ENCODE measurements at places on chromosomes 12 and 14. TPM values are rescaled to one million over a fixed set of nuclear protein-coding genes. Genes with fewer than 3 reads are reported as not detected.

Gene PAH
- total RNA-seq, result not detected

Gene MFAP5
- 3.9 TPM for total RNA-seq

- DNase-seq, result peak; percentile 66
Measured at GRCh38 chr12:1830981-1831963, 10.9 kb downstream of the LRTM2 start.

DNA sequence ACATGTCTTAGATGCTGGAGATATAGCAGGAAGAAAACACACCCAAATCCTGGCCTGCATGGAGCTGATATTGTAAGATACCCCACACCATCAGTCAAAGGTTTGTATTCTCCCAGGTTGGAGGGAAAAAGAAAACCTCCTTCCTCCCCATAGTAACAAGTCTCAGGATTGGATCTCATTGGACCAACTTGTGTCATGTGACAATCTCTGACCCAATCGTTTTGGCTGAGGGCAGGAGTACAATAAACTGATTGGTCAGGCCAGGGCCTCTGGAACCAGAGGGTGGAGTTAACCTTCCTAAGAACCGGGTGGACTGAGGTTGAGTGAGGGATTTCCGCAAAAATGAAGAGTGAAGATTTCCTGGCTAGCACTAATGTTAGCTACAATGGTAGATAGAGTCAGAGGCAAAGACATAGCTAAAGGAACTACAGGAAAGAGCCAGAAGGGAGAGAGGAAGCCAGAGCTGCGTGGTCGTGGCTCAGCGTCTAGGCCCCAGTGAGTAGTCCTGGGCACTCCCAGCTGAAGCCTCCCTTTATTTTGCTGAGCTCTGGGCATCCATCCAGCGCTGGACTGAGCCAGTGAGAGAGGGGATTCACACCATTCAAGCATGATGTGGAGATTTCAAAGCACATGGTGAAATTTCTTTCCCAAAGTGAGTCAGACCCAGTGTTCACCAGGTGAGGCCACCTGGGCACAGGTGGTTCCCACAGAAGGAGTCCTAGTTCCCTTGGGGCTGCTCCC, 219.9 kb downstream of the AACS start:
- peak; percentile 34 for DNase-seq

Gene CLEC4D
- not detected for total RNA-seq

- no peak for DNase-seq
Measured at GRCh38 chr14:86673523-86673969, 1143.6 kb downstream of the FLRT2 start.

Gene STYK1
- 1.0 TPM for total RNA-seq

DNA sequence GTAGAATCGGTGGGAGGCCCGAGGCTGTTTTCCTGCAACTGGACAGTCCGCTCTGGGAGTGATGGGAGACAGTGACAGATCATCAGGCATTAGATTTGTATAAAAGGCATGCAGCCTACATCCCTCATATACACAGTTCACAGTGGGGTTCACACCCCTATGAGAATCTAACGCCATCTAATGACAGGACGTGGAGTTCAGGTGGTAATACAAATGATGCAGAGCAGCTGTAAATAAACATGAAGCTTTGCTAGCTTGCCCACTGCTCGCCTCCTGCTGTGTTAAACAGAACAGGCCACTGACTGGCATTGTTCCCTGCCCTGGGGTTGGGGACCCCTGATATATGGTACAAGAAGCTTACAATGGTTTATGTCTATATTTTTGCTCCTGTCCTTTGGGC, 179.0 kb downstream of the LRFN5 start:
- peak; percentile 23 for DNase-seq

DNA sequence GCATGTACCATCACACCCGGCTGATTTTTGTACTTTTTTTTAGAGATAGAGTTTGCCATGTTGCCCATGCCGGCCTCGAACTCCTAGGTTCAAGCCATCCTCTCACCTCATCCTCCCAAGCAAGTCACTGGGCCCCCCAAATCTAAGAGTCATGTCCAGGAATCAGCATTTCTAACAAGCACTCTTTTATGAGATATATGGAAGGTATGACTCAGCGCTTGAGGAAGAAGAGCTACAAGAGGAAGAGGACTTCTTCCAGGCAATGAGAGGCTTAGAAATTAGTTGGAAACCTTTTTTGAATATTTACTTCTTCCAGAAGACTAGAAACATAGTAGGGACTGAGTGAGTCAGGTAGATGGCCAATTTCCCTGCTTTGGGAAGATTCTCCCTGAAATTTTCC, 114.5 kb downstream of the HMGA2 start:
- DNase-seq, result no peak

GRCh38 chr12:9361879-9362326, 153.7 kb upstream of the PZP start:
- no peak for DNase-seq

DNA sequence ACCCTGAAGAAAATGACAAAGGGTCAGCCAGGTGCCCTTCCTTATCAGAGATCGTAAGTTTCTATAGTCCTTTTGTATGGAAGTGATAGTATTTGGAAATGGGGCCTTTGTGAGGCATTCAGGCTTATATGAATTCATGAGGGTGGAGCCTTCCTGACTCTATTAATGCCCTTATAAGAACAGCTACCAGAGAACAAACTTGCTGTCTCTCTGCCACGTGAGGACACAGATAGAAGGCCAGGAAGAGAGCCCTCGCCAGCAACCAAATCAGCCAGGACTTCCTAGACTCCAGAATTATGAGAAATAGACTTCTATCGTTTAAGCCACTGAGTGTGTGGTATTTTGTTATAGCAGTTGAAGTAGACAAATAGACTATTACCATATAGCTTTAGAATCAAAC, 36.7 kb downstream of the TRMT5 start:
- no peak for DNase-seq

DNA sequence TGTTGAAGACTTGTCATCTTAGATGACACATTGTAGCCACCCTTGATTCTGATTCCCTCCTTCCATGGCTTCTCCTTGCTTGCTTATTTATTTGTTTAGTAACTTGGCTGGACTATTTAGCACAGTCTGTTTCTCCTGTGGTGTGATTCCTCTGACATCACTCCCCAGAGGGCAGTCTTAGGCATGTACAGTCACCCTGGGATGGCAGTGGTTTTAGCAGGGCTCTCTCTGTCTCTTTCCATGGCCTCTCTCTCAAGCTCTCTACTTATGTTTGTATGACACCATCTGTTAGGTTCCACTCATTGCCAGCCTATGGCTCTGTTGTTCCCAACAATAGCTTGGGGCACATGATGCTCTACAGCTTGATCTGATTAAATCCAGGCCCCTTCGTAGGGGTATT, 158.3 kb downstream of the ADGRD1 start:
- peak; percentile 64 for DNase-seq

- no peak for DNase-seq
Measured at GRCh38 chr14:30698463-30698862, 76.3 kb downstream of the SCFD1 start.

Gene FZD10
- total RNA-seq, result 0.17 TPM

GRCh38 chr12:112564160-112564784, 145.5 kb downstream of the PTPN11 start:
- DNase-seq, result no peak

DNA sequence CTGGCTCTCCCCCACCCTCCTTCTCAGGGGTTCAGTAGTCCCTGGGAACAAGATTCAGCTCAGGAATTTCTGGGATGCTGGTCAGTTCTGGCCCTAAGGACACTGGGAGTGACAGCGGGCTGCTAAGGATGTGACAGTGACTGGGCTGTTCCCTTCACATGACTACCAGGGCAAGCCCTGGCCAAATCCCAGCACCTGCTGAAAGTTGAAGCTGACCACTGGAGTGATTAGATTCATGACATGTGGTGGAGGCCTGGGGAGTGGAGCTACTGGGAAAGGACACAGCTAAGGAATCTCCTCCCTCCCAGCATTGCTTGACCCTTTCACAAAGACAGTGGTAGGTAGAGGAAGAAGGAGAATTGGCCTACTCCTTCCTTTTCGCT, 204.9 kb downstream of the DAD1 start:
- DNase-seq, result no peak

DNA sequence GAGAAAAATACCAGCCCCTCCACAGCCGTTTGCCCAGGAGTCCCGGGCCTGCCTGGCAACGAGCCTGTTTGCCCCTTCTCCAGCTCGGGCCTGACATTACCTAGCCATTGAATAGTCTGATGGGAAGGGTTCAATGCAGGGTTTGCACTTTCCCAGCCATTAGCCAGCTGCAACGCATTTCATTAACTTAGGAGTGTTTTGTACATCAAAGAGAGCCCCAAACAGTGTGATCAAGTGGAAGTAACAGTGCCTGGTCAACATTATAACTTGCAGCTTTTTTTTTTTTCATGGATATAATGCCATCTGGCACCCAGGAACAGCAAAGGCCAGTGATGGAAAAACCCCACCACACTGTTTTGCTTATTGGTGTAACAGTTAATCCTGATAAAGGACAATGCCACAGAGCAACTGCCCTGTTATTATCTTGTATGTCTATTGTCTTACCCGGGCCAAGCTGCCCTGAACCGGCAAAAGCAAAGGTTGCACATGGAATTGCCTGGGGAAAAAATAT, 38.0 kb downstream of the BTG1 start:
- DNase-seq, result no peak

Gene TAS2R9
- total RNA-seq, result not detected

GRCh38 chr12:76568888-76569551, 9.4 kb upstream of the OSBPL8 start:
- no peak for DNase-seq

Gene IFI27
- total RNA-seq, result 19.1 TPM

- no peak for DNase-seq
Measured at GRCh38 chr12:94602024-94602423, 48.3 kb downstream of the TMCC3 start.

DNA sequence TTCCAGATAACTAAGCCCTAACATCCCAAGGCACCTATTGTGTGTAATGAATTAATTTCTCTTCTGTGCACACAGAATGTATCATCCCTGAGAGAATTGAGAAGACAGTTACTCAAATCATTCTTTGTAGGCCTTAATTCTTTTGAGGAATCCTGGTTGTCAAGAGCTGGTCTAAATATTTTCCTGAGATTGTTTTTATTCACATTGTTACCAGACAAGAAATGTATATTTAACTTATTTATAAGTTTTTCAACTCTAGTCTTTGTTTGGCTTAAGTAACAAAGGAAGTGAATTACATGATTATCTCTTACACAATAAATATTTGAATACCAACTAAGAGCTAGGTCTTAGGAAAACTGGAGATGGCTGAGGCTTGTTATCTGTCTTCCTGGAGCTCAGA, 169.4 kb downstream of the DACT1 start:
- no peak for DNase-seq

Gene GCH1
- total RNA-seq, result 18.2 TPM

Gene KRT86
- 0.65 TPM for total RNA-seq

Gene MUCL1
- not detected for total RNA-seq

- DNase-seq, result peak; percentile 73
Measured at GRCh38 chr12:45914090-45914489, 76.3 kb downstream of the SCAF11 start.

Gene SLC25A47
- total RNA-seq, result not detected

- no peak for DNase-seq
Measured at GRCh38 chr14:50874757-50875156, 2.9 kb downstream of the ABHD12B start.

All from Daoy (cell line).